ENCODE measurements at places on chromosomes 7 and 10.

DNA sequence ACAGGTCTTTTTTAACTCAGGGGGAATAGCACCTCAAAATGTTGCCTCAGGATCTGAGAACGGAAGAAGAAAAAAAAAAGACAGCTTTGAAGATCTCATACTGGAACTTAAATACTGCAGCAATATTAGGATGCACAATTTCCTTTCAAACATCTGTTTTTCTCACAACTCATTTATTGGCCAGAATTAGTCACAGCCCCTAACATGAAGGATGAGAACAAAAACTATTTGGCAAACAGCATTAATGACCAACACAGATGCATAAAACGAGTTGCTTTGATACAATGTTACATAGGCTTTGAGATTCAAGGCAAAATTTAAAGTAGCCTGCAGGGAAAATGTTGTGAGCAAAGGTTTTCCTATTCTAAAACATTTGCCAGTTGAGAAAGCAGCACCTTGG is 36.5 kb downstream of the JMJD1C start:
- no peak for DNase-seq

DNA sequence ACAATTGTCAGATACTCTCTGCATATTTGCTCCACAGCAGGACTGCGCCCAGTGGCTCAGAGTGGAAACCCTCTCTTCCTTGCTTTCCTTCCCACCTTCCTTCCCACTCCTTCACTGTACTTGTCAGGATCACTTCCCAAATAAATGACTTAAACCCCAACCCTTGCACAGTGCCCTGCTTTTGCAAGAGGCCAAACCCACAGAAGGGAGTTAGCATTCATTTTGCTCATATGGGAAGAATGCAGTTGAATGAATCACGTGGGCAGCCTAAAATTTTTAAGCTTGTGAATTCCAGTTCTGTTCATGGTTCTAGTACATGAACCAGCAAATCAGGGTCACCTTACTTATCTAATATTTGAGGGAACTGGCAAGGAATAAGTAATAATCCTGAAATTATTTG is 47.7 kb upstream of the SFMBT2 start:
- DNase-seq, result no peak

DNA sequence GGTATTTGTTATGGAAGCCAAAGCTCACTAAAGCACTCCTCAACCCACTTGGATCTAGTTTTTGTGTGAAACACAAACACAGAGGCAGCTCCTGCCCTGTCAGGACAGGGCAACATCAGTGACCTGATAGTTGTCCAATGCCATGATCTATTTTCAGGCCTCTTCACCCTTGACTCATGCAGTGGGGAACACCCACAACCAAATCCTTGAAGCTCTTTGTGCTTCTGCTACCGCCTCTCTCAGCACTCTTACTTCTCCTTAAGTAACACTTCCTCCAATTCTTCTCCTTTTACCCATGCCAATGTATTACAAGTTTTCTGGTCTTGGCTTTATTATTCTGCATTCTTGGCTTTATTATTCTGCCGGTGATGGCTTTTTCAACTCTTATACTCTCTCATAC is 425.3 kb downstream of the INHBA start:
- DNase-seq, result no peak

GRCh38 chr10:30190577-30191552 is 131.5 kb upstream of the JCAD start:
- DNase-seq, result no peak

GRCh38 chr7:22542669-22543068 is 42.7 kb upstream of the STEAP1B start:
- no peak for DNase-seq

DNA sequence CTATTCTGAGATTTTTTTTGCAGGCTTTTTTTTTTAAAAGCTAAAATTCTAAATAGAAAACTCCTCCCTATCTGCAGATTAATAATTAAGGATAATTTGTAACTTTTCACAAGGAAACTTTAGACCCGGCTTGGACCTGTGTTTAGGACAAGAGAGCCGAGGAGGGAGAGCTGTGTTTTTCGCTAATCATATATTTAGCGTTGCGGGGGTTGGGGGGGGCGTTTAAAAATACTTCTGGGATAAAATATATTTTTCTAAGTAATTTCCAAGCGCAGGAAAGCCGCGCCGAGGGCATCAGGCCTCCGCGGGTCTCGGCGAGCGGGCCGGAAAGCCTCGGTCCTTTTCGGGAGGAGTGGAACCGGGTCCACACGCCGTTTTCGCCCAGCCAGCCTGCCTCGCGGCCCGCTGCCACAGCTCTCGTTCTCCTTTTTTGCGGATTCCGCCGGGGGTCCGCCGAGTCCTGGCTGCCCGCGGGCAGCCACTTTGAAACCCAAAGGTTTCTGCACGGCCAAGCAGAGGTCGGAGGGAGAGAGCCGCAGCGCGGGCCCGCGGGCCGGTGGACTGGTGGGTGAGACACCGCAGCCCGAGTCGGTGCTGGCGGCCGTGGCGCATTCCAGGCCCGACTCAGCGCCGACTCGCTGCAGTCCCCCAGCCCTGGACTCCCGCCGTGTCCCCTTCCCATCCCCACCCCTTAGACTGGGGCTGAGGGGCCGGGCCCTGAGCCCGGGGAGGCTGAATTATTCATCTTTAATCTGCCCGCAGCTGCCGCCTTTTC is 2.3 kb downstream of the PAX2 start:
- DNase-seq, result no peak

DNA sequence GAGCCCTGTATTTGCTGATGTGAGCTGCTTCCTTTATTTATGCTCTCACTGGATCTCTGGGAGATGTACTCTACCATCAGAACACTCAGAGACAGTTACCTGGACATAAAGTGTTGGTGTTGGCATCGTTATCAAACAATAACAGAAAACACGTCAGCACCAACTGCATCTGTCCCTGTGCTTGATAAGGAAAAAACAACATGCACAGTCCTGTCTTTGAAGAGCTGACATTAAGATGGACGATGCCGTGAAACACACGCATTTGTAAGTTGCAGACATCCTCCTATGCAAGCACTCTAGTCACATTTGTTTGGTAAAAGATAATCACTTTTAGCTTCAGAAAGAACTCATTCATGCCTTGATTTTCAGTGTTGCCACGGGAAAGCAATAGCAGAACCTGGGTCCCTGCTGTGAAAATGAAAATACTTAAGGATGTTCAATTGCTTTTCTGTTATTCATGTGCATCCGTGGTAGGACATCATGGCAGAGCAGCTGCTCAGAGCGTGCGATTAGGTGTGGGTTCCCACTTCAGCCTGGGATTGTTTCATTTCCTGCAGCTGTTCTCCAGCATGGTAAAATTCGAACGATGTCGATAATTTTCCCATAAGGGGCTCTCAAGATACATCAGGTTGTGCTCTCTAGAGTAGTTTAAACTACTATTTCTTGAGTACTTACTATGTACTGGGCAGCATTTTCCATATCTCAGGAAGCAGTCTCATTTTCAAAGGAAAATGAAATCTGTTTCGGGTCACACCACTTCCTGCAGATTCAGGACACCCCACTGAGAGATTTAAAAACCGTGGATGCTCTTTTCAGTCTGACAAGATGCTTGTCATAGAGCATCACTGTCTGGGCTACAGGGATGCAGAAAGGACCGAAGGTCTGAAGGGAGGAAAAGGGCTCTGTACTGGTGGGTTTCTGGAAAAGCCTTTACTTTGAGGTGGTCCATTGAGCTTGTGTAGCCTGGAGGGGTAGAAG is 248.7 kb downstream of the CAMK1D start:
- no peak for DNase-seq

GRCh38 chr7:77894574-77895091 is 96.1 kb downstream of the PHTF2 start:
- DNase-seq, result no peak

DNA sequence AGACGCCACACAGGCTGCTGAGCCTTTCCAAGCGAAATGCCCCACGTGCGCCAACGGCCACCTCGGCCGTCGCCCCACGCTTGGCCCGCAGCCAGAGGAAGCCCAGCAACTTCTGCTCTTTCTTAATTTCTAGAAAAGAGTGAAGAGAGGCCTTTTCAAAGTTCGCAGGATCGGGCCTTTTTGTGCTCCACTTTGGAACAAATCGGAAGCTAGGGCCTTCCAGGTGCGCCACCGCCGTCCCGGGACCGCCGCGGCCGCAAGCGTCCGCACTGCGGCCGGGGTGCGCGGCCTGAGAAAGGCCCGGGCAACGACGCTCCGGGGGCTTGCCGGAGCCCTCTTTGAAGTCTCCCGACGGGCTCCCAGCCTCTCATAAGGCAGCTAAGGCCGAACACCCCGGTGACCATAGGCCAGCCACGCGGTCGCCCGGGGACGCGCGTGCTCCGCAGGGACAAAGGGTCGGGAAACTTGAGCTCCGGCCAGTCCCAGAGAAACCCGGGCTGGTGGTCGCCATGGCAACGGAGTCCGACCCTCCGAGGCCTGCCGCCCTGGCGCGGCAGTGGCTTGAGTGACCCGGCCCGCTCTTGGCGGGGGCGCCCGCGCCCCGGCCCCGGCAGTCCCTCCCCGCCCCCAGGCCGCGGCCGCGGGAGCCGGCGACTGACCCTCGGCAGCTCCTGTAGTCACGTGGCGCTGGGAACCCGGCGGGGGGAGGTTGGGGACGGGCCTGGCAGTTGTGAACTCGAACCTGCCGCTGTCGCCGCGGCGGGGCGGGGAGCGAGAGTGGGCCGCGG is at the start of gene REPIN1:
Gene REPIN1 (plus strand): TSS at position 727 of the 788 bp plus-strand sequence. CDS start 890 bp downstream, outside the sequence.
- DNase-seq, result peak; percentile 82

- DNase-seq, result no peak
Measured at GRCh38 chr10:83539528-83540308, 599.6 kb upstream of the GHITM start.

- DNase-seq, result no peak
Measured at GRCh38 chr10:123683459-123683858, 17.3 kb downstream of the GPR26 start.

DNA sequence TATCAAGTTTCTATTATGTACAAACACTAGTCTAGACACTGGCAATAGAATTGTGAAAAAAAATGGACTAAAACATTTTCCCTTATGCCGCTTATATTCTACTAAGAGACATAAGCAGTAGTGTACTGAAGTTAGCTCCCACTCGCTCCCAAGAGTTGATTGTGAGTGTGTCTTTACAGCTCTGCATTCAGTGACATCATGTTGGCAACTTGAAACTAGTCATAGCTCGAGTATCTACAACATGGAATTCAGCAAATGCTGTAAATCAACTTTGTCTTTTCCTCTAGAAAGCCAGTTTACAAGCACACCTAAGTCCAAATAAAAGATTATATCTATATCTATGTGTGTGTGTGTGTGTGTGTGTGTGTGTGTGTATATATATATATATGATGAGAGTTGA is 58.8 kb upstream of the MAGI2 start:
- no peak for DNase-seq

DNA sequence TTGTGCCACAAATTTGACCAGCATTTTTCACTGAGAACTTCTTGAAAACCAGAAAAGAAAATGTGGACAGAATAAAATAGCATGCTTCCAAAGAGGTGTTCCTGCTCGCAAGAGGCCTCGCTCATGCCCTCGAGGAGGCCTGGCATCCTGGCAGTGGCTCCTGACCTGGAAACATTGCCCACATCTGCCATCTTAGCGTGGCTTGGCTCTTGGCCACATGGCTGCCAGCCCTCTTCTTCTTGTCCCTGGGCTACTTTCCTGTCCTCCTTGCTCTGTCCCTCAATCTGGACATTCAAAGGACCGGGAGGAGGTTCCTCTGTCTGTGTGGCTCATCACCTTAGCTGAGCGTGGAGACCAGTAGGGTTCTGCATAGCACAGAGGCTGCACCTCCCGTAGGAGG is 131.6 kb upstream of the TMEM72 start:
- DNase-seq, result no peak

DNA sequence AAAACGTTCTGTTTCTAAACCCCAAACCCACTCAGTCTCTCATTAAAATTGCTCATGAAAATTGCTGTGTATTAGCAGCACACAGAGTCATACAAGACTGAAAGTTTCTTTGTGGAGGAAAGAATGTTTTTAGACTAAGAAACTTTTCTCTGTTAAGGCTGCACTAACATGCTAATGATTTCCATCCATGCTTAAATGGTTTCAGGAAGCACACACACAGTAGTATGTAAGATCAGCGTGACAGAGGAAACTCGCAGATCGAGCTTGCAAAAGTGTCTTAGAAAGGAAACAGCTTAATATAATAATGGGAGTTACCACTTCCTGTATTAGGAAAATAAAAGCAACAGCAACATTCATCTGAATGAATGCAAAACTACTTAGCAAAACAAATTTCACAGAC is 112.7 kb downstream of the ICA1 start:
- no peak for DNase-seq

GRCh38 chr10:131676800-131677421 is 223.9 kb upstream of the PPP2R2D start:
- DNase-seq, result no peak

DNA sequence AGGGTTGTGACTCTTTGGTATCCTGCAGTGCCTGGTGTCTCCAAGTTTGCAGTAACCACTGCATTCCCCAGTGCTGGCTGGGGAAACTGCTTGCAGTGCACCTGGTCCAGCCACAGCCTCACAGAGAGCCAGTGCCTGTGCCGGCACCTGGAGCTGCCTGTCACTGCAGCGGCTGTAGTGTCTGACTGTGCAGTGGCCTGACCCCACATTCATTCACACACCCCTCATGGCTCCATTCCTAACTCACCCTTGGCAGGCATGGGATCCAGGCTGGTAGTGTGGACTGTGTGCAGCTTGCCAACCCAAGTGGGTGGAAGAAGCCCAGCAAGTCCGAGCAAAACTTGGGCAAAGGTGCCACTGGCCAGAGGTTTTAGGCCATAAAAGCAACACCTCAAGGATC is 3.7 kb upstream of the CYP3A43 start:
- DNase-seq, result no peak

DNA sequence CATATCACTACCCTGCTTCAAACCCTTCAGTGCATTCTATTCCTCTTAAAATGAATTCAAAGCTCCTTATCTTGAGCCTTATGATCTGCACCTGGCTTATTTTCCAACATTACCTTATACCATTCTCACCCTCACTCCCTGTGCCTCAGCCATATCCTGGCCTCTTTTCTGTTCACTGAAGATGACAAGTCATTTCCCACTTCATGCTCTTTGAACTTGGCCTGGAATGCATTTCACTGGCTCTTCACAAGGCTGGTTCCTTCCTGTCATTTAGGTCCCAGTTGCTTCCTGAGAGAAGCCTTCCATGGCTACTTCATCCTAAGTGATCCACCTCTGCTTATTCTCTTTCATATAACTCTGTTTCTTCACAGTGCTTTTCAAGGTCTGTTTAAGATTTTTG is 3.2 kb upstream of the LIPF start:
- no peak for DNase-seq

- DNase-seq, result no peak
Measured at GRCh38 chr10:131930150-131930549, 29.3 kb downstream of the PPP2R2D start.

All from CD4-positive, alpha-beta T cell treated with Interleukin-17A for 1 hour (primary cell).